ENCODE measurements at places on chromosomes 2 and 18.

- no peak for DNase-seq
These were observed 51.4 kb upstream of the EML6 start for GRCh38 chr2:54671875-54672589.

DNA sequence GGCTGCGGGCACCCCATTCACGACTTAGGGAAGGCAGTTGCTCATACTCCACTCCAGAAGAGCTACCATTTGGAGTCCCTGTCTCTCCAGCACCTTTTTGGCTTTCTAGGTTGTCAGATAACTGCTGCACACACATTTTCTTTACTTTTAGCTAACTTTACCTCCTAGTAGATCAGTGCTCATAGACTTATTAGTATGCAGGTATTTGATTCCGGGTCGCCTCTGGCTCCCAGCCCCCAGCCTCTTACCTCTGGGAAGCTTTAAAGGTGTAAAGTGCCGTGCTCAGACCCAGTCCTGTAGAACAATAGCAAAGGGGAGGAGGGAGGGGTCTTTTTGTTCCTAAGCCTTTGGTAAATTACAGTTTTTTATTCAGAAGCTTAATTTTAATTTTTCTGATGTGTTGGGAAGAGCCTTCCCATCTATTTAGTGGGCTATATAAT, 102.9 kb downstream of the SPTBN1 start:
- no peak for DNase-seq

GRCh38 chr18:75132098-75132870, 76.7 kb downstream of the PTGR3 start:
- no peak for DNase-seq

- DNase-seq = no peak
These were observed 355.1 kb downstream of the TXNL1 start for GRCh38 chr18:56283316-56283715.

- no peak for DNase-seq
These were observed 4.3 kb downstream of the KLF7 start for GRCh38 chr2:207161247-207162123.

- no peak for DNase-seq
These were observed 3.8 kb downstream of the LBH start for GRCh38 chr2:30235008-30235655.

DNA sequence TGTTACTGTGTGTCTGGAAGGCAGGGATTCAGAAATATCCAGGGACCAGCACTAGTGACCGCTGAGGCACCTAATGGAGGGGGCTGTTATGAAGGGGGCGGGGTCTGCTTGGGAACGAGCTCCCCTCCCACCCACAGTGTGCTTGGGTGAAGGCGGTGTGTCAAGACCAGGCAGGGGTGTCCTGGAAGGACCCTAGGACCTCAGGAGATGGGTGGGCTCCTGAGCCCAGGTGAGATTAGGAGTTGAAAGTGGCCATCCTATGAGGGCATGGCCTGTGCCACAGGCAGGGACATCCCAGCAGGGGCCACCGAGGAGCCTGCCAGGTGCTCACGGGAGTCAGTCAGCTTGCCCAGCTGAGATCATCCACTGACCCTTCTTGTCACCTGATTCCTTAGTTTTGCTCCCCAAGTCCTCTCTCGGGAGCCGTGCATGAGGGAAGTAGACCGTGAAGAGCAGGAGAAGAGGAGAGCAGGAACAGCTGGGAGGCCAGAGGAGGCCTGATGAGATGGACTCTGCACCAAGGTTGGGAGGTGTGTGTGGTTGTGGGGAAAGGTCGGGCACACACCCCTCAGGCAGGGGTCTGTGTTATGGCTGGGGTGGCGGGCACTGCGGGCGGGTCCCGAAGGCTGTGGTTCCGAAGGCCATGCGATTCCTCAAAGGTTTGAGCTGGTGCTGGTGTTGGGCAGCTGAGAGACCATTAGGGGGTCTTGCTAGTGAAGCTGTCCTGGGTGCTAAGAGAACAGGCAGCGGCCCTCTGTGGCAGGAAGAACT, 180.9 kb upstream of the HS6ST1 start:
- no peak for DNase-seq

DNA sequence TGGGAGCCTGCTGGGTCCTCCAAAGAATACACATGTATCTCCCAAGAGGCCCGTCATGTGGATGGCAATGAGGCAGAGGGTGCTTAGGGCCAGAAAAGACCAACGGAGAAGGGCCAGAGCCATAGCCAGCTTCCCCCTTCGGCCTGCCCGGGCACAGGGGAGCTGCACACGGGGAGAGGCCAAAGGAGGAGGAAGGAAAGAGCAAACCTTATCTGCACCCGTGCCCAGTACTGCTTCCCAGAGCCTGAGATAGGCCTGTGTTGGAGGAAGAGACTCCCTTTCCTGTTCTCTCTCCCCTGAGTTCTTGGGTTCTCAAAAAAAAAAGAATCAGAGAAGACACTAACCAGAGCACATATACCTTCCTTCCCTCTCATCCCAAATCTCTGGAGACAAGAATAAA, 250.3 kb downstream of the ANAPC1 start:
- DNase-seq = no peak

GRCh38 chr2:110881908-110882307, 149.5 kb downstream of the ACOXL start:
- no peak for DNase-seq
